Muscle of arm (tissue), 14 donors: ENCODE measurements at places on chromosomes 7 and 10. TPM values are rescaled to one million over a fixed set of nuclear protein-coding genes. Genes with fewer than 3 reads are reported as not detected.

The IDI2 gene
- polyA plus RNA-seq: not detected

The LFNG gene
- 22.2 TPM for polyA plus RNA-seq

The SCIN gene
- polyA plus RNA-seq: 0.52 TPM

The RNF148 gene
- not detected for polyA plus RNA-seq

The SYT15 gene
- 2.8 TPM for polyA plus RNA-seq

The ADCY1 gene
- polyA plus RNA-seq: 16.3 TPM

The SPDYE6 gene
- not detected for polyA plus RNA-seq

The NACAD gene
- 4.8 TPM for polyA plus RNA-seq

The ENTPD1 gene
- polyA plus RNA-seq: 17.4 TPM

The EPHA1 gene
- 15.4 TPM for polyA plus RNA-seq

The LBX1 gene
- 8.0 TPM for polyA plus RNA-seq

The TAS2R4 gene
- 1.2 TPM for polyA plus RNA-seq

The HTRA1 gene
- 80.5 TPM for polyA plus RNA-seq

The CD36 gene
- polyA plus RNA-seq: not detected

The RBM20 gene
- 10.7 TPM for polyA plus RNA-seq

DNA sequence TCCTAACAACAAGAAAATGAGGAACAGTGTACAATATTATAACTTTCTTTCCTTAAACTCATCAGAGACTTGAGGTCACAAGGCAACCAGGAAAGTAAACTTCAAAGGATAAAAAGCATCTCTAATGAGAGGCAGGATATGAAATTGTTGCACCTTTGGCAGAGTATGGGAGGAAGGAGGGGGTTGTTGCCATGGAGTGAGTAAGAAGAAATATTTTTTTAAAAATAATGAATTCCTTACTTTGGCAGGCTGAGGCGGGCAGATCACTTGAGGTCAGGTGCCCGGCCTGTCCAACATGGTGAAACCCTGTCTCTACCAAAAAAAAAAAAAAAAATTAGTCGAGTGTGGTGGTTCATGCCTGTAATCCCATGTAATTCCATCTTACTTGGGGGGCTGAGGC, 21.1 kb upstream of the CHN2 start:
- no peak for DNase-seq

- peak; percentile 56 for DNase-seq
Measured at GRCh38 chr7:152435384-152436110, at the start of gene KMT2C. TSS of gene KMT2C (minus strand) at chr7:152436003. CDS start at chr7:152435786, 217 bp downstream.

GRCh38 chr10:79463578-79464496, 18.4 kb upstream of the ZCCHC24 start:
- DNase-seq: no peak

- no peak for DNase-seq
Measured at GRCh38 chr10:21505711-21506278, 19.7 kb downstream of the SKIDA1 start.

- no peak for DNase-seq
Measured at GRCh38 chr7:155201325-155202087, 96.2 kb upstream of the INSIG1 start.

- DNase-seq: no peak
Measured at GRCh38 chr7:94247970-94248369, 146.7 kb upstream of the COL1A2 start.

DNA sequence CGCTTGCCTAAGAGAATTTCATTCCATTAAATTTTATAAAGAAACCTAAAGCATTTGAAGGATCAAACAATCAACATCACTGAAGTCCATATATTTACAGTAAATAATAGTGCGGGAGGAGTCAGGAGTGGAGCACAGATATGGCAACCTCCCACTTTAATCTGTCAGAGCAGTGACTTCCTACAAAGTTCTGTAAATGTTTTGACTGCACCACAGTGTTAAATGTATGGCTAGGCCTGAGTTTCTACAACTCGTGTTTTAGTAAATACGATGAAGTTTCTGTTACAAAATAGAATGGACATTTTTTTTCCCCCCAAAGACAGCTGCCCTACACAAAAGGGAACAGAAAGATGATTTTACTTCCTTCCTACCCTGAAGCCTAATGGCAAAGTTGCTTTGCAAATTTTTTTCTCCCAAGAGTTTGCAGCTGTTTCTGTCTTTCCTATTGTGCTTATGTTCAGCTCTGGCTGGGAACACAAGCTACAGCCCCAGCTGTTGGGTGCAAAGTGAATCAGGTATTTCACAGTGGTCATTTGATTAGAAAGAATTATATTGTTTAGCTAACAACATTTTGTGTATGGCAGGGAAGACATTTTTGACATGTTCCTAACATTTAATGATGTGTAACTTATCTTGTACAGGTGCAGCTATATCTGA, 62.1 kb downstream of the MET start:
- DNase-seq: peak; percentile 35

DNA sequence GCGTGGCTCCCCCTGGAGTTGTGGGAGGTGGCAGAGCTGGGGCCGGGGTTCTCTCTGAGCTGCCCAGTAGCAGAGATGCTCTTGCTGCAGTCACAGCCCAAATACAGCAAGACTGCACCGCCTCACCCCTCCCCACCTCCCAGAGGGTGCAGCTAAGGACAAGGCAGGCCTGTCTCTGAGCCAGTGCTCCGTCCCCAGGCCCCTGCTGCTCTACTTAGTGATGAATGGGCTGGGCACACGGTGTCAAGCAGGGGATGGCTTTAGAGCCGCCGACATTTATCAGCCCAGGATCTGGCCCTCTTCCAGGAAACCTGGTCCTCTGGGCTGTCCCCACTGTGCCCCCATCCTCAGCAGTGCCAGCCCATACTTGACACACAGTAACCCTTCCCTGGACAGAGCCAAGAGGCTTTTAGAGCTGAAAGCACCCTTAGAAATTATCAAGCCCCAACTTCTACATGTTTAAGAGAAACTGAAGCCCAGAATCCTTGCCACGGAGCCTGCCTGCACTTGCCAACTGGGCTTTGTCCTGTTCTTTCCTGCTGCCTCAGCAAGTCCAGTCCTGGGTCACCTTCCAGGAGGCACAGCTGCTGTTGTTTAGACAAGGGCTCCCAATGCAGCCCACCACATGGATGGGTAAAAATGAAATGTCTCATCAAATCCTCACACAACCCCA, 137.1 kb upstream of the UNC5B start:
- no peak for DNase-seq

DNA sequence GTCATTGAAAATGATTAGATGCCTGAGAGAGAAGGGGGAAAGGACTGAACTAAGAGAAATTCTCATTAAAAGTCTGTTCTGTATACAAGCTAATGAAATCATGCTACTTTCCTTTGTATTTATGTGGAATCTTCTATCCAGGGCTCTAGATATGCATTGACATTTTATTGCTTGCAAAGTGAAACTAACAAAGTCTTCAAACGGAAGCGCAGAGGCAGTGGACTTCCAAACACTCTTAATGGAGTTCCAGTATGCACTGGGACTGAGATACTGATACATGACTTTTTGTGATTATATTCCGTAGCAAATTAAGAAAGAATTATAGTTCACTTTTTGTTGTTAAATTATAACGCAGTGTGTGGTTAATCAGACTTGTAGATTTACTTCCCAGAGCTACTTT, 166.8 kb upstream of the TBX20 start:
- no peak for DNase-seq

GRCh38 chr7:13416071-13416470, 573.4 kb downstream of the ETV1 start:
- DNase-seq: no peak

- no peak for DNase-seq
Measured at GRCh38 chr7:139702313-139702731, 75.5 kb downstream of the HIPK2 start.

- no peak for DNase-seq
Measured at GRCh38 chr10:100006243-100006886, 3.4 kb downstream of the DNMBP start.

- no peak for DNase-seq
Measured at GRCh38 chr7:17474724-17475344, 176.4 kb downstream of the AHR start.

DNA sequence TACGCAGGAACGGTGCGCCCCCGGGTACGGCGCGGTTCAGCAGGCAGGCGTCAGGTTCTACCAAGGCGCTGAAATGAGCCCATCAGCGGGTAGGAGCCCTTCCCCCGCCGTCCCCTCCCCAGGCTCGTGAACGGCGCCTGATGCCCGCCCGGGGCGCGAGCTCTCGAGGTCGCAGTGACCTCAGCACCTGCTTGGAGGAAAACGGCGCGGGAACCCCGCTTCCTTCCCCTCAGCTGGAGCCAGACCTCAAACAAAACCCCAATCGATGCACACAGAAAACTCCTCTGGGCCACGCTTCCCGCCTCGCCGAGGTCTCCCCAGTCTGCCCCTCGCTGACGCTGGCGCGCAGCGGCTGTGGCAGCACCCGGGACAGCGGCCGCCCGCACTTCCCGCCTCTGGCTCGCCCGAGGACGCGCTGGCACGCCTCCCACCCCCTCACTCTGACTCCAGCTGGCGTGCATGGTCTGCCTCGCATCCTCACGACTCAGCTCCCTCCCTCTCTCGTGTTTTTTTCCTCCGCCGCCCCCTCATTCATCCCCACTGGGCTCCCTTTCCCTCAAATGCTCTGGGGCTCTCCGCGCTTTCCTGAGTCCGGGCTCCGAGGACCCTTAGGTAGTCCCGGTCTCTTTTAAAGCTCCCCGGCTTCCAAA, 514 bp upstream of the GAD2 start:
- peak; percentile 39 for DNase-seq

GRCh38 chr10:58189269-58189668, 78.4 kb downstream of the IPMK start:
- no peak for DNase-seq

- DNase-seq: no peak
Measured at GRCh38 chr7:156918635-156919034, 25.7 kb upstream of the LMBR1 start.

DNA sequence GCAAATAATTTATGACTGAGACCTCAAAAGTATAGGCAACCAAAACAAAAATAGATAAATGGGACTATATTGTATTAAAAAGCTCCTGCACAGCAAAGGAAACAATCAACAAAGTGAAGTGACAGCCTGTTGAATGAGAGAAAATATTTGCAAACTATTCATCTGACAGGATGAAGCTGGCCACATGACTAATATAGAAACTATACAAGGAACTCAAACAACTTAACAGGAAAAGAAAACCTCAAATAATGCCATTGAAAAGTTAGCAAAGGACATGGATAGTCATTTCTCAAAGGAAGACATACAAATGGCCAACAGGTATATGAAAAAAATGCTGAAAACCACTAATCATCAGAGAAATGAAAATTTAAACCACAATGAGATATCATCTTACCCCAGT, 245.1 kb downstream of the STK31 start:
- DNase-seq: no peak

DNA sequence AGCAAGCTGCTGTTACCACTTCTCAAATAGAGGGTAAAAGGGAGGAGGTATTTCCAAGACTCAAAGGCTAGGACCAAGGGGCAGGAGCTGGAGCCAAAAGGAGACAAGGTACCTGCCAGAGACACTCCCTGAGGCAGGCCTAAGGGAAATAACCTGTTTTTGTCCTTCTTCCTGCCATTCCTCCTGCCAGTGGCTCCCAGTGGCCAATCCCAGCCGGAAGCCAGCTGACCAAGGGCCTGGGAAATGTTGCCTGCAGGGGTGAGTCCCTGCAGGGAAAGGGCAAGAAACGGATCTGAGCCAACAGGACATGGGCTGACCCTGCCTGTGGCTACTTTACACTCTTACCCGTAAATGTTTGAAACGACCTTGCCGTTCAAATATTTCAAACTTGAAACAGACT, 3.5 kb downstream of the CYTH3 start:
- DNase-seq: no peak
